HEK293T (cell line): ENCODE measurements at places on chromosomes 12 and 14.

- DNase-seq, result no peak
Observed at GRCh38 chr14:99462210-99462609, 18.4 kb downstream of the SETD3 start.

DNA sequence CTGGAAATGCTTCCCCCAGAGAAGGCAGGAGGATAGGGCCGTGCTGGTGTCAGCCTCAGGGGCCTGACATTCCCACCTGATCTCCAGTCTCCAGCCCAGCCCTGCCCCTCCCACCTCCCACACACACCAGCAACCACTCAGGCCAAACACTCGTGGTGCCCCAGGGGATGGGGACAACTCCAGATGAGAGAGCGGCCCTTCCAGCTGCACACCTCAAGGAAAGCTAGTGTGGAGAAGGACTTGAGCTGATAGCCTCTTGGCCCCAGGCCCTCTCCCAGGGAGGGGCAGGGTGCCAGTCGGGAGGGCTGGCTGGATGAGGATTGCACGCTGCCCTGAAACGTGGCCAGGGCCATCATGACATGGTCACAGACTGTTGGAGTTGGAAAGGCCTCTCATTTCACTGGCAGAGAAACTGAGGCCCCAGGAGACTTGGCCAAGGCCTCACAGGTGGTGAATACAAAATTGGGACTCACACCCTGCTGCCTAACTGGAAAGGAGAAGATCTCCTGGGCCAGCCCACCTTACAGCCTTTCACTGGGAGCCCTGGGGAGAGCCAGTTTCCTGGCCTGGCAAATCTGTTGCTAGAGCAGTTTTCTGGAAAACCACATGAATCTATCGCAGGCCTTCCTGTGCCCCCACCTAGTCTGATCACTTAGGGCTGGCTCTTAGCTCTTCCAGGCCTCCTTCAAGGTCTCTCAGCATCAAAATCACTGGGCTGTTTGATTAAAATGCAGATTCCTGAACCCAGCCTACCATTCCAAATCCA is 52.1 kb downstream of the IRF2BPL start:
- no peak for DNase-seq

DNA sequence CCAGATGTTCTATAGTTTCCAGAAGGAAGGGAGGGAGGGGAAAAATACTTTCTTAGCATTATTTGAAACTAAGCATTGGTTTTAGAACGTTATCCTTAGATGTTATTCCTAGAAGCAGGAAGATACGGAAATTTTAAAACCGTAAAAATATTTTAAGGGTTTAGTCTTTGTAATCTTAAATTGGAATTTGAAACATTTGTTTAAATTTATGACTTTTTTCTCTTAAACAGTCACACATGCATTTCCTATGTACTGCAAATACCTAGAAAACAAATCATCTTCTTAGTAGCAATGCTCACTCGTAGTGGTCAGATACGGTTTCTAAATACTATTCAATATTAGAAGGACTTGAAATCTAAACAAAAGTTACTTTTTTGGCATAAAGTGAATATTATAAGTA is 282.0 kb downstream of the ERC1 start:
- no peak for DNase-seq

DNA sequence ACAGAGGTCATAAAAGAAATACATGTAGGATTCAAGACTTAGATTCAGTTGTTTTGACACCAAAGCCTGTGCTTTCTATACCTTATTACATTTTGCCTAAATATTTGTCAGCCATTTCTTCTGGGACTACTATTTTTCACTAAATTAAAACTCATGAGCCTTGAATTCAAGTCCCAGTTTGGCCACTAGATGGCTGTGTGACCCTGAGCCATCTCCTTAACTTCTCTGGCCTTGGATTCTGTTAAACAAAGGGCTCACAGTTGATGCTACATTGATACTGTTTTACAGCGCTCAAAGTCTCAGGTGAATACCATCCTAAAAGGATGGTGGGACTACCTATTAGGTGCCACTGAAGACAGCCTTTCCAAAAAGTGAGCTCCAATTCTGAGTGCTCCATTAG is 39.6 kb upstream of the CCDC198 start:
- DNase-seq, result no peak

DNA sequence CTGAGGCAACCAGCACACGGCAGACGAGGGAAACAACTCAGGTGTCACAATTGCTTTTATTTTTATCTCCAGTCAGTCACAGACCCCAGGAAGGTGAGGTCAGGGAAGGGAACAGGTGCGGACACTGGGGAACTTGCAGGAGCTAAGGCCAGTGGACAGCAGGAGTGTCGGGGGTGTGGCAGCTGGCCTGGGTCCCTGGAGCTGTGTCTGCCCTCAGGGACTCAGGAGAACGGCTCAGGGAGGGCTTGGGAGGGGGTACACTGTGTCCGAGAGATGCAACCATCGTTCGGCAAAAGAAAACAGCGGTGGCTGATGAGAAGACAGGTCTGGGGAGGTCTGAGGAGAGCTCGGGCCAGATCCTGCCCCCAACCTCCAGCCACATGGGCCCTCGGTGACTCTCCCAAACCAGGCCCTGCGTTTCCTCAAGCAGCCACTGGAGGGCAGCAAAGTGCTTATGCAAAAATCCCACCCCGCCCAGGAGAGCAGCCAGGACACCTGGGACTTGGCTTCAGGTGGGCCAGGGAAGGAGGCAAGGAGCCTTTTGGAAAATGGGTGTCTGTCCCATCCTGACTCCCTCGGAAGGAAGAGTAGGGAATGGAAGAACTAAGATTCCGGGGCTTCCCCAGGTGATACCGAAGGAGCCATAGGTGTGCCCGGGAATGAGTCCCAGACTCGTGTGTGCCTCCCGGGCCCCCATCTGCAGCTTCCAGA is 24.1 kb upstream of the BCDIN3D start:
- peak; percentile 89 for DNase-seq

GRCh38 chr12:56955631-56956256 is 1.7 kb downstream of the RDH16 start:
- DNase-seq, result no peak

DNA sequence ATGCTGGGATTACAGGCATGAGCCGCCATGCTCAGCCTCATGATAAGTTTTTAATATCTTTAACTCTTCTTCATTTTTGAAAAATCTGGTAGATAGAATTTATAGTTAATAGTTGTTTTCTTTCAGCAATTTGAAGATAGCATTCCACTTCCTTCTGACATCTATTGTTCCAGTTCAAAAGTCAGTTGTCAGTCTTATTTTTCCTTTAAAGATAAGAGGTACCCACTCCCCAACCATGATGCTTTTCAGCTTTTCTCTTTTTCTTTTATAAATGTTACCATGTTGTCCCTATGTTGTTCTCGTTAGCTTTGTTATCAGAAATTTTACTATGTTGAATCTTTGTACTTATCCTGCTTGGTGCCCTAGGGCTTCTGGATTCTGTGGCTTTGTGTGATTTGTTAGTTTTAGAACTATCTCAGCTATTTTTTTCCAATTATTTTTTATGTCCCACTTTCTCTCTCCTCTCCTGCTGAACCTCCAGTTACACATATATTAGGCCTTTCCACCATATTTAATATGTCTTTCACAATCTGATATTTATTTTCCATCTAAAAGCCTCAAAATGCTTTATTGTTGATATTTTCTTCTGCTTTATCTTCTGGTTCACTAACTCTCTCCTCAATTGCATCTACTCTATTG is 181.6 kb upstream of the FOXN3 start:
- no peak for DNase-seq

GRCh38 chr12:44459569-44459968 is 416.5 kb downstream of the NELL2 start:
- DNase-seq, result no peak

DNA sequence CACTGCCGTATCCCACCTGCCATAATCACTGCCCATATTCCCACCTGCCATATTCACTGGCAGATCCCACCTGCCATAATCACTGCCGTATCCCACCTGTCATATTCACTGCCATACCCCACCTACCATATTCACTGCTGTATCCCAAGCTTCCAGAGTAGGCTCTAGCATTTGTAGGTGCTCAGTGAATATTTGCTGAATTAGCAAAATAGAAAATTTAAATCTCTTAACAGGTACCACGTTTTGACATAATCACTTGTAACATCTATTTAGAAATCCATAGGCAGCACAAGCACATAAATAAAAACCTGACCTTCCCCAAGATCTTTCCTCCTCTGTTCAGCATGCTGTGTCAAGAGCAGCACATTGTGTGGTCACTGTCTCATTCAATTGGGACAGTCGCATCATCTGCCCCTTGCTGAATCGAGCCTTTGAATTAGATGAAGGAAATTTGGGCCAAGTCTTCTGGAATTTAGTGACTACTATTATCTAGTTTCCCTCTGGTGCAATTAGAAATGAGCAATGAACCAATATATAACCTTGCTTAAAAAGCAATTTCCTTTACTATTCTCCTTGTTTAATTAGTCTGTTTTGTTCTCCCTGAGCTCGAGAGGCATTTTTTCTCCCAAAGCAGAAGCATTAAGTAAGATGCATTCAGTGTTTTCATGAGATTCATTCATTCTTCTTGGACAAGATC is 144.9 kb upstream of the FGD4 start:
- DNase-seq, result no peak

GRCh38 chr14:78530078-78530477 is 359.9 kb downstream of the NRXN3 start:
- peak; percentile 19 for DNase-seq

DNA sequence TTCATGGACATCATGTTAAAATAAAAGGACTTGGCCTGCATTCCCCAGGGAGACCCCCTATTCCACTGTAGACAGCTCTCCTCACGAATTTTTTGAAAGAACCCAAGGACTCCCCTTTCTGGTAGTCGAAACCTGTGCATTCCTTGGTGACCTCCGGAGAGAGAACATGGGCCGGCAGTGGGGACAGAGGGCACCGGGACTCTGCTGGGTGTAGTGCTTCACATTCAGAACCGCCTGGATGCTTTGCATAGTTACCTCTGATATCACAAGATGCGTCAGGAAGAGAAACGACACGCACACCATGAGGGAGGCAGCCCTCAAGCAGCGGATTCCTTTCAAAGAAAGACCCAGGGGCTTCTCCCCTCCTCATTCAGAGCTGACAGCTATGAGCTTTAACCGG is 9.7 kb downstream of the CKAP4 start:
- no peak for DNase-seq

DNA sequence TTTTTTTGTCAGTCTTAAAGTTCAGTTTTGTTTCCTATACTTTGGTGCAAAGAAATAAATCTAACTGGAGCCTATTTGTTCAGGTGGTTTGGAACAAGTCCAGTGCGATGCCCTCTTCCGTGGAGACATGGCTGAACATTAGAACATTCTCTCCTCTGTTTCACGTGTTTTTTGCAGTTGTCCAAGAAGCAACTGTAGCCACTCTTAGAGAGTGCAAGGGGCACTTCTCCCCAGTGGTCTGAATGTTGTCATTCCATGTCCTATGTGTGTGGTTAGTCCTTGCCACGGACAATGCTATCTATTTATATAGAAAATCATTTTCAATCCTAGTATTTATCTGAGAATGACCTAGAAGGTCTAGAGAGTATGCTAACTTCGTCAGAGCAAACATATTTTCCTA is 1232.5 kb upstream of the SEL1L start:
- DNase-seq, result no peak

DNA sequence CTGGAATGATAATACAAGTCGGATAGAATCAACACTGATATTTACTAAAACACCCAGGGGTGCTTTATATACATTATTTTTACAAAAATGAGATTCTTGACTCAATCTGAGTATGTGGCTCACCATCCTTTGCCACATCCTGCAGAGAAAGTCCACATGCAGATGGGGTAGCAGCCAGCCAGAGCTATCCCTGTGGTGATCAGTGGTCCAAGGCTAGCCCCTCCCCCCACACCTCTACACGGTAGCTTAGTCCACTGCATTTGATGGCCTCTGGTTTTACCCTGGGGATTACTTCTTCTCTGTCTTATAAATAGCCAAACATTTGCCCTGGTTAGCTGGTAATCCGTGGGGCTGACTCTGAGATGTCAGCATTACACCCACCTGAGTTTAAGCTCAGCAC is 28.1 kb upstream of the TTC7B start:
- DNase-seq, result no peak
